Activated naive CD4-positive, alpha-beta T cell treated with anti-CD3 and anti-CD28 coated beads, Interleukin-2, amount 50 U/mL, for 16 hours (primary cell): ENCODE measurements at places on chromosomes 11 and 22.

DNA sequence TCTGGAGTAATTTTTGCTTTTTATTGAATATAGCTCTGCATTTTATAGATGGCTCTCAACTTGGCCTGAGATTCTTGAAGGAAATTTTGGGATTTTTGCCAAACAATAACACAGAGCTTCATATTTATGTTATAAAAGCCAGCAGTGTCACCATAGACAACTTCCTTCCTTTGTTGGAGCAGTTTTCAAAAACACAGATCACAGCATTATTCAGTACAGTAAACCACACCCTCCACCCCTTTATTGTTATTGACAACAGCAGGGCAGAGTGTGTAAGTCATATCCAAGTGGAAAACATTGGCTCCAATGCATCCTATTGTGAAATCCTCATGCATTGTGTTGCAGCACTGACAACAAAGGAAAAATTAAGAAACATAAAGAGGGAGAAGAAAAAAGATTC, 62.6 kb upstream of the PRSS23 start:
- no peak for DNase-seq

- DNase-seq = peak; percentile 33
Observed at GRCh38 chr22:50306753-50307749, at the start of gene PLXNB2. PLXNB2 (minus strand) TSS chr22:50307646; CDS start chr22:50290584, 17,062 bp downstream.

DNA sequence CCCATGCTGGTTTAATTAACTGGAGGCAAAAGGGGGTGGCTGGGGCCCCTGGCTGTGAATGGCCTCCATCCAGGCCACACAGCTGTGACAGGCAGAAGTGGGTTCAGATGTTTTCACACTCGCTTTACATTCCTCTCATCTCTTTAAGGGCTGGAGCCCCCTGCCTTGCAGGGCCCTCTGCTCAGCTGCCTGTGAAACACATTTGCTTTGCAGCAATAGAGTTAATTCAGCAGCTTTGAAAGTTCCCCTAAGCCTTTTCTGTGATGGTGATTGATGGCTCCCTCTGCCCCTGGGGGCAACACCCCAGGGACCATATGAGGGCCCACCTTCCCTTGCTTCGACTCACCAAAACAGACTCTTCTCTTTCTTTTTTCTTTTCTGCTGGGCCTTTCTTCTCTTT, 139.3 kb downstream of the FEZ1 start:
- no peak for DNase-seq

- DNase-seq = no peak
Observed at GRCh38 chr11:10488934-10489691, 34.0 kb downstream of the AMPD3 start.

- DNase-seq = no peak
Observed at GRCh38 chr11:133232665-133233064, 299.6 kb downstream of the OPCML start.

- no peak for DNase-seq
Observed at GRCh38 chr11:30387891-30388861, 65.3 kb downstream of the ARL14EP start.

DNA sequence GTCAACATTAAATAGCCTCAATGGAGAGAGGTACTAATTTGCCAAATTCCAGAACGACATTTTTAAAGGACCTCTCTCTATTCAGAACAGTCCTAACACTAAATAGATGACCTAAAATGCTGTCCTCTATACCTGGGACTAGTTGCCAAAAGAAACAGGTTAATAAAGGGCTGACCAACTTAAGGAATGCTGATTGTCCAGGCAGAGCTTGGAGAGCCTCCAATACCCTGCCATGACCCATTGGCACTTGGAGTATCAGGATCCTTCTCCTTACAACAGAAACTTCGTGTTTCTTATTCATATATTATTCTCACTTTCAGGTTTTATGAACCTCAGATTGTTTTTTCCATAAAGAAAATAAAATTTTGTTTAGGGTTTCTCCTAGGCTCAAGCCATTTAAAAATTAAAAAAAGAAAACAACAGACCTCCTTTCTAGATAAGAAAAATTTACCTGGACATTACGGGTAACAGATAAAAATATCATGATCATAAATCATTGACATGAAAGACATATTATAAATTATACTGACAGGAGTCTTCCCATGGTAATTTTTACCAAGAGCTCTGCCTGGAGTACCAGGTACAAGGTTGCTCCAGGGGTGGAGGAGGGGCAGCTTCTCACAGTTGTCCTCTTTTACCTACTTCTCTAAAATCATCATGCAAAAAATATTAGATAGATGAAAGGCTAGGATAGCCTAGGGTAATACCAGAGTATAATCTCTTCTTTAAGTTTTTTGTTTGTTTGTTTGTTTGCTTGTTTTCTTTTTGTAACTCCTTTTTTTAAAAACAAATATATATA, 2.0 kb downstream of the LRRC4C start:
- DNase-seq = no peak

DNA sequence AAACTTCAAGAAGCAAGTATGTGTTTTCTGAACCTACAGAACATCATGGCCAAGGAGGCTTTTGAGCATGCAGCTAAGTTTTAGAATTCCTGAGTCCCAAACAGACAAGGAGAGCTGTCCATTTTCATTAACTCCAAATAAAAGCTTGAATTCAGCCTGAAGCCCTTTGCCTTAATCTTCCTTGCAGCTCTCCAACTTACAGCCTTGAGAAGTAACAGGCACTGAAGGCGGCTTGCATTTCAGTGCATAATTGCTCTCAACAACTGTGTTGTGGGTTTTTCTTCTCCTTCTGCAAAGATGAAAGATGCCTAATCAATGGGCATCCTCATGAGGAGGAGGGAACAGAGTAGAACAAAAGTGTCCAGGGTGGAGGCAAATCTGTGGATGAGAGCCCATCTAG, 286.0 kb downstream of the FAT3 start:
- no peak for DNase-seq

DNA sequence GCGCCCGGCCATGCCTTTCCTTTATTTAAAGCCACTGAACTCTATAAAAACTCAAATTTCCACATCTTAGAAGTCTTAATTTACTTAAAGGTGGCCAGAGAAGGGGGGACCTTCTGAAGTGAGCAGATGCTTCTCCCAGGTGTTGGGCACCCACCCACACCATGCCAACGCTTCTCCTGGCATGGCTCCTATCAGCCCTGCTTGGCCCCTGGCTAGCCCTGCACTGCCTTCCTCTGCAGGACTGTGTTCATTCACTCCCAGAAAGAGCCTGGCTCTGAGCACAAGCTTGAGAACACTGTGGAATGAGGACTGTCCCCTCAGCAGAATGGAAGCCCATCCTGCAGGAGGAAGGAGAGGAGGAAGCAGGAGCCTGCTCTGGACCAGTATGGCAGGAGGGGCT, 34.6 kb upstream of the ARFGAP3 start:
- no peak for DNase-seq

DNA sequence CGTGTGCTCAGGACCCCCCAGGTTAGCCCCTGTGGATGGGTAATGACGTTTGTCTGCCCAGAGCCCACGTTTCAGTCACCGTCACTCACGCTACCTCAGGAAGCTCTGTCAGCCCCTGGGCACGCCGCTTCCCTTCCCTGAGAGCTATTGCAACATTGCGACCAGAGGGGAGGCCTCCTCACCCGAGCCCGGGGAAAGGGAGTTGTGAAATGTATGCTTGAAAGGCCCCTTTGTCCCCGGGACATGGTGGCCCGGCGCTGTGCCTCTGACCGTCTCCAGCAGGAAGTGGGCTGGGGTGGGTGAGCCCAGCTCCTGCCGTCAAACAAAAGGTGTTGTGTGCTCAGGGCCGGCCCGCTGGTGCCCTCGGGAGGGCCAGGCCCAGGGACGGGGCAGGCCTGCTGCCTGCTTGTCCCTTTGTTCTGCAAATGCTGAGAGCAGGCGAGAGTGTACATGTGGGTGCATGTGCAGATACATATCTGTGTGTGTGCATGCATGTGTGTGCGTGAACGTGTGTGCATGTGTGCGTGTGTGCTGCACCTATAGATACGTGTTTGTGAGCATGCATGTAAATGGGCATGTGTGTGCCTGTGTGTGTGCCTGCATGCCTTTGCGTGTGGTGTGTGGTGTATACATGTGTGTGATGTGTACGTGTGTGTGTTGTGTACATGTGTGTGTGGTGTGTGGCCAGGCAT, 1125.0 kb downstream of the BRD1 start:
- no peak for DNase-seq

GRCh38 chr11:37502202-37502601, 904.2 kb upstream of the RAG2 start:
- DNase-seq = no peak
